Effector memory CD4-positive, alpha-beta T cell (primary cell): ENCODE measurements at places on chromosomes 2 and 18.

GRCh38 chr2:228559774-228560415, 378.4 kb upstream of the SPHKAP start:
- no peak for DNase-seq

DNA sequence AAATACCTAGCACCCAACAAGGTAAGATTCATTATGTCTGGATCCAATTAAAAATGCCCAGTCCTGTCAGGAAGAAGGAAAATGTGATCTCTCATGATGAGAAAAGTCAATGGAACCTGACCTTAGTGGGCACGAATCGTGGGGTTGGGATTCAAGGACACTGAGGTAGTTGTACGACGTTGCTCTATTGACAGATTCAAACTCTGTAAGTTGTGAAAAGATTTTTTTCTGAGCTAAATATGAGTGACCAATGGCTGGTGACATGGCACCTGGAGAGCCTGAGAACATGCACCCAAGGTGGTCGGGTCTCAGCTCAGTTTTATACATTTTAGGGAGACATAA, 148.2 kb downstream of the NDUFA10 start:
- no peak for DNase-seq

DNA sequence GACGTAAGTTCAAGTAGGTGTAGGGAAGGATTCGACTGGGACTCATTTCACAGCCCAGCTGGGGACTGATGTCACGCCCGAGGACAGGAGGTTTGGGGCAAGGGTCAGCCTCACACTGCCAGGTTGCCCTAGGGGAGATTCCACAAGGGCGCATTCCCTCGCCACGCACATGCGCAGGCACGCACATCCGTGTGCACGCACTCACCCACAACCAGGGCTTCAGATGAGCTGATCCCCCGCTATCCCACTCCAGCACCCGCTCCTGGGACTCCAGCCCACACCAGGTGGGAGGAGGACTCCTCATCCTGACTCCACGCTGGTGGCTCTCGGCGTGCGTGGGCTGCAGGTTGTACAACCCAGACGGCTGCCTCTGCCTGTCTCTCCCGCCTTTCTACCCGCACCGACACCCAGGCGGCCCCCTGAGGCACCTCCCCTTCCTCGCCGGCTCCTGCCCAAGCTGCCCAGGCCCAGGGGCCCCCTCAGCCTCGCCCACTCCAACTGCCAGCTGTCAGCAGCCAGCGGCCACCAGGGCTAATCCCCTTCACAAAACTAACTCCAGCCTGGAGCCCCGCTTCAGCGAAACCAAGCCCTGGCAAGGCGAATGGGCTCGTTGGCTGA, 47.8 kb upstream of the FOSL2 start:
- no peak for DNase-seq

DNA sequence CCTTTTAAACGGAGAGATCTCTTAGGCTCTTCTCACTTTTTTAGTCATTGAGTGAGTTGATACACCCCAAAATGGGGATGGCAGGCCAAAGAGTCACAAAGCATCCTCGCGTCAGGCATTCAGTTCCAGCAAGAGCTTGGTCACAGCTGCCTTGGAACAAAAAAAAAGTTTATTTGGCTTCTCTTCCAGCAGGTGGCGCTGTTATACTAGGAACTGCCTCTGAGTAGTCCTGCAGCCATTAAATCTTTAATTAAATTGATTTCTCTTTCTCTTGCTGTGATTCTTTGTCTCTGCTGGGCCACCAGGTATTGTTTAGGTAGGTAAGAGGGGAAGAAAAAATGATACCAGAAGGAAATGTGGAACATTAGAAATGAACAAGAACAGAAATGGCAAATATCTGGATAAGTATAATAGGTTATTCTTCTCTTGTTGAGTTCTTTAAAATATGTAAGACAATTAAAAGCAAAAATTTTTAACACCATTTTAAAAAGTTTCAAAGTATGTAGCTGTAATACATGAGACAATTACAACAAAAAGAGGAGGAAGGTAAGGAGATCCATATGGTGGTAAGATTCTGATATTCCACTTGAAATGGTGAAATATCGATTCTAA, 175.1 kb downstream of the GALNT1 start:
- no peak for DNase-seq

DNA sequence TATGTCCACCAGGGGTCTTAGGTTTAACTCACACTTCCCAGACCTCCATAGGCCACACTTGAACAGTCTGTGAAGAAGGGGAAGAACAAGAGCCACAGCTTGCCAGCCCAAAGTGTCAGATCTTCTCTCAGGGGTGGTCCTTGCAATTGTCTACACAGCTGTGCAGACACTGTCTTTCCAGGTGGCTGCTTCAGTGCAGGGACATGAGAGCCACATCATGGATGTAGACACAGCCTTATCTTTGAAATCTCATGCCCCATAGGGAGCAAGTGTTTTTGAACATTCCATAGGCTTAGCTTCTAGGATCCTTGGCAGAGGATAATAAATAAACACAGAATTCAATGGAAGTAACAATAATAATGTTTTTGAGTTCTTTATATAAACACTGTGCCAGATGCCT, 6.7 kb downstream of the ZNF407 start:
- no peak for DNase-seq

- DNase-seq: no peak
Observed at GRCh38 chr2:15159206-15159605, 401.9 kb downstream of the NBAS start.

- DNase-seq: no peak
Observed at GRCh38 chr18:32730068-32730467, 42.8 kb downstream of the KLHL14 start.

- DNase-seq: no peak
Observed at GRCh38 chr2:152573168-152573567, 144.1 kb downstream of the PRPF40A start.

- no peak for DNase-seq
Observed at GRCh38 chr18:61817086-61817485, 75.7 kb downstream of the RNF152 start.

GRCh38 chr2:45585267-45585861, 25.7 kb downstream of the SRBD1 start:
- DNase-seq: no peak

GRCh38 chr2:195656161-195656858, 716 bp upstream of the SLC39A10 start:
- DNase-seq: no peak

- DNase-seq: no peak
Observed at GRCh38 chr2:25420820-25421237, 79.1 kb upstream of the DNMT3A start.

- DNase-seq: no peak
Observed at GRCh38 chr2:23900541-23901322, 26.2 kb downstream of the ATAD2B start.

DNA sequence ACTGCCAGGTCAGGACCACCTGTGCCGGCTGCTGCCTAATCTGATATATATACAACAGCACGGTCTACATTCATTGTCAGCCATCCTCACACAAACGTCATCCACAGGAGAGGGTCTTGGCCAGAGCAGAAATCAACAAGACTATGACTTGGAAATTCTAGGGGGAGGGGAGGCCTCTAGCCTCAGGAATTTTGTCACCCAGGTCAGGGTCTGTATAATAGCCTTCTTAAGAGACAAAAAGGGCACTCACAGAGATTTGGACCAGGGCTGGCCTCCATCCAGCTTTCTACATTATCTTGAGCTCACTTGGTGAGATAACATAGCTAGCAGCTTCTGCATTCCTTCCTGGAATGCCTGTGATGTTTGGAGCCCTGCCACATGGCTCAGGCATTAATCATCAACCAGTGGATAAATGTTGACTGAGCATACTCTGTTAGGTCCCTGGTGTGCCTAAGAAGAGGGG, 50.4 kb upstream of the CTIF start:
- DNase-seq: no peak

- no peak for DNase-seq
Observed at GRCh38 chr2:118853129-118853640, 5.7 kb upstream of the EN1 start.

GRCh38 chr2:43460174-43460546, 135.7 kb downstream of the THADA start:
- no peak for DNase-seq

- no peak for DNase-seq
Observed at GRCh38 chr2:47078541-47079482, 76.3 kb downstream of the STPG4 start.

GRCh38 chr2:168731616-168732015, 70.8 kb upstream of the NOSTRIN start:
- DNase-seq: no peak

DNA sequence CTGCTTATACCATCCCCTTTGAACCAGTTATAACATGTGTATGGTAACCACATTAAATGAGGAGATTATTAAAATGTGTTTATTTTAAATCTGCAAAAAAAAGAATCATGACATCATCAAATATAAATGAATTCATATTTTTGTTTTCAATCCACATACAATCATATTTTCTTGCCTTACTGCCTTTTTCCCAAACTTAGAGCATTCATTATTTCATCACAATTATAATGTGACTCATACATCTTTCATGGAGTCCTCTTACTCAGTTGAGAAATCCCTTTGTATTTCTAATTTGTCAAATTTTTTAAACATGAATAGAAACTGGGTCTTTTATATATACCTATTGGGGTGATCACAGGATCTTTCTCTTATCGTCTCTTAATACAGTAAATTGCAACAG, 909.6 kb downstream of the DSC3 start:
- no peak for DNase-seq

GRCh38 chr2:27776097-27776496, 4.6 kb downstream of the MRPL33 start:
- DNase-seq: no peak

DNA sequence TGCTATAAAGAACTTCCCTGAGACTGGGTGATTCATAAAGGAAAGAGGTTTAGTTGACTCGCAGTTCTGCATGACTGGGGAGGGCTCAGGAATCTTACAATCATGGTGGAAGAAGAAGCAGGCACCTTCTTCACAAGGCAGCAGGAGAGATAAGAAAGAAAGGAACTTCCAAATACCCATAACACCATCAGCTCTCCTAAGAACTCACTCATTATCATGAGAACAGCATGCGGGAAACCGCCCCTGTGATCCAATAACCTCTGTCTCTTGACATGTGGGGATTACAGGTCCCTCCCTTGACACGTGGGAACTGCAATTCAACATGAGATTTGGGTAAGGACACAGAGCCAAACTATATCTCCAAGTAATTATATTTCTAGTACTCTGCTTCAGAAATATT, 163.8 kb upstream of the CDH20 start:
- no peak for DNase-seq

- no peak for DNase-seq
Observed at GRCh38 chr2:28616396-28616999, 120.6 kb downstream of the PLB1 start.

GRCh38 chr2:236858661-236859060, 227.0 kb upstream of the COPS8 start:
- DNase-seq: no peak

- no peak for DNase-seq
Observed at GRCh38 chr2:40227210-40227609, 224.7 kb downstream of the SLC8A1 start.

- no peak for DNase-seq
Observed at GRCh38 chr2:48045613-48046012, 139.3 kb upstream of the FBXO11 start.

DNA sequence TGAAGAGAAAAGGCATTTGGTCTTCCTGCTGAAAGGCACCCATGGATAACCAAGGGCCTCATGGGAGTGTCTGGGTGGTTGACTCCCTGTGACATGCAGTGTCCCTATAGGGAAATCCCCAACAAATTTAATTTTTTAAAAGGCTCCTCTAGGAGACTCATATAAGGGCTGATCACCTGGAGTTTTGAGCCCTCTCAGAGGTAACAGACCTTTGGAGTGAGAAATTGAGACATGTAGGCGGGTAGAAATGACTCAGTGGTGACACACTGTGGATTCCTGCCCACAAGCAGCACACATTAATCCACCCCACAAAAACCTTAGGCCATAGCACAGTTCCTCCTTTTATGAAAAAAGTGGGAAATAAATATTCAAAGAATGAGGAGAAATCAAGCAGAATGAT, 557.0 kb upstream of the CNTNAP5 start:
- no peak for DNase-seq
